ENCODE measurements at places on chromosomes 2 and 18.

DNA sequence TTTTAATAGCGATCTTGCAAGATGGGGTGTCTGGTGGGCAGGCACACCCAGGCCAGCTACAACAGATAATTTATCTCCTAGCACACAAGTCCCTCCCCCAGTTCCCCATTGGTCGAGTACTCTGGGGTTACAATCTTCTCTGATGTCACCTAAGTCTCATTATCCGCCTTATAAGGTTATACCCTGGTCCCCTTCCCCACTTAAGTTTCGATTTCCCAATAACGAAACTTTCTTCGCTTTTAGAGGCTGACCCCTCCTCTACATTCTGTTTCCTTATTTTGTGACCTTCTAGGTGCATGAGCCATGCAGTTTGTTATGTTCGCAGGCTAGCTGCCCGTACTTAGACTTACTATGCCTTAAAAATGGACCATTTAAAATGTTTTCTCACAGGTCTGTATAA is 180.1 kb downstream of the CAPN13 start:
- no peak for DNase-seq

DNA sequence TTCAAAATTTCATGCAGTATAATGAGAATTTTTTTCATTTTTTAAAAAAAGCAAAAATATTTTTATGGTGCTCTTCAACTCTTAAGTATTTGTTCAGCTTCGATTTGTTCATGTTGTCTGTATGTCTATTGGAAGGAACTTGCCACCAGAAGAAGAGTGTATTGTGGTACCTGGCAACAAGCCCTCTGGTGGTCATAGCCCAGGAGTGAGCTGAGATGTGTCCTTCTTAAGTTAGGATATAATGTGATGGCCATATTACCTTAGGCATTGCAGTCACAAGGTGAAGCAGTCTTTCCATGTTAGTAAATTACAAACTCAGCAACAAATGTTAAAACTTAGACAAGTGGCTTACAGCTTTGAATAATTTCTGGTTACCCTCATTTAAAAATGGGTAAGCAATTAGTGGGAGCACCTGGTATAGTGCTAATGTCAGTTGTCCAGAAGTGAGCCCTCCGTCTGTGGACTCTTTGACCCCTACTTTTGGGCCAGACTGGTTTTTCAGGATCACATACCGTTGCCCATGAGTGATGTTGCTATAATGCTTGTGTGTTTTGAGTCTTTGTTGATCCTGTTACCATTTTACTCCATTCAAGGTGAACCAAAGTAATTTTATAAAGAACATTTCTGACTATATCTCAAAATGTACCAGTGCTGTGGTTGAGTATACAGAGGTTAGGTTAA is 57.4 kb downstream of the MYO1B start:
- DNase-seq: peak; percentile 49

DNA sequence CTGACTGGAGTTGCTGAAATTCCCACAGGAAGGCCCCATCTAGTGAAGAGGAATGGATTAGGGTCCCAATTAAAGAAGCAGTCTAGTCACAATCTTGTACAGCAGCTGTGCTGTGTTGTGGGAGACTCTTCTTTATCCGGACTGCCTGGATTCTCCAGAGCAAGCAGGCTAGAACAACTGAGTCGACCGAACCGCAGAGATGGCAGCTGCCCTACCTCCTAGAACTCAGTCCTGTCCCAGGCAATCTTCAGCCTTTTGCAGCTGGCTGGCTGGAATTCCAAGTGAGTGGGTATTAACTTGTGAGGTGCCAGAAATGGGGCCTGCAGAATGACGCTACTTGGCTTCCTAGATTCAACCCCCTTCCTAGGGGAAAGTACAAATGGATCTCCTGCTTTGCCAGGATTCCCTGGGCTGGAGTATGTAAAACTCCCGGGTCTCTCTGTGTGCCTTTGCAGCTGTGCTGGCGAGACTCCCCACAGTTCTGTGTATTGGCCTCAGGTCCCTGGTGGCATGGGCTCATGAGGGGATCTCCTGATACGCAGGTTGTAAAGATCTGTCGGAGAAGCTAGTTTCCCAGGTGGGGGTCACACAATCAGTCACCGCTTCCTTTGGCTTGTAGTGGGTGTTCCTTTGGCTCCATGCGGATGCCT is 1952.6 kb upstream of the LRRTM1 start:
- no peak for DNase-seq

GRCh38 chr18:40546875-40547274 is 1408.2 kb upstream of the PIK3C3 start:
- DNase-seq: no peak

GRCh38 chr2:147844697-147845410 is at the start of gene ACVR2A:
TSS of gene ACVR2A (plus strand) at chr2:147845029. CDS start at chr2:147845153, 124 bp downstream.
- DNase-seq: peak; percentile 66

- DNase-seq: no peak
Measured at GRCh38 chr2:54624591-54625071, 98.8 kb upstream of the EML6 start.

DNA sequence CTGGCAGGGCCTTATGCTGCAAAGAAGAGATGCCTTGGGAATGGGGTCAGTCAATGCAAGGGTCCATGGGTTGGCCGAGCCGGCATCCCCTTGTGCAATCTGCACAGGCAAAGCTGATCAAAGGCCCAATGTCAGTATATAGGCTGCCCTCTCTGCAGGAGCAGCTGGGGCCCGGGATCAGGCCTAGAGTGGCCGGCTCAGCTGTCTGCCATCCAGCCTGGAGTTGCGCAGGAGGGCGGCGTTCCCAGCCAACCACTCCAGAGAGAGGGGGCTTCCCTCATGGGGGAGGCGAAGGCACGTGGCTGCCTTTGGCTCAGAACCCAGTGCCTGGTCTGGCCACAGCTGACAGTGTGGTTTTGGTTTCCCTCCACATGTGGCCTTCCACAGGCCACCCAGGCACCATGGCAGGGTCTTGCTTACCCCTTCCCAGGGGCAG is 3.9 kb downstream of the INPP5D start:
- no peak for DNase-seq

- no peak for DNase-seq
Measured at GRCh38 chr2:217800433-217801114, 202.2 kb downstream of the TNS1 start.

DNA sequence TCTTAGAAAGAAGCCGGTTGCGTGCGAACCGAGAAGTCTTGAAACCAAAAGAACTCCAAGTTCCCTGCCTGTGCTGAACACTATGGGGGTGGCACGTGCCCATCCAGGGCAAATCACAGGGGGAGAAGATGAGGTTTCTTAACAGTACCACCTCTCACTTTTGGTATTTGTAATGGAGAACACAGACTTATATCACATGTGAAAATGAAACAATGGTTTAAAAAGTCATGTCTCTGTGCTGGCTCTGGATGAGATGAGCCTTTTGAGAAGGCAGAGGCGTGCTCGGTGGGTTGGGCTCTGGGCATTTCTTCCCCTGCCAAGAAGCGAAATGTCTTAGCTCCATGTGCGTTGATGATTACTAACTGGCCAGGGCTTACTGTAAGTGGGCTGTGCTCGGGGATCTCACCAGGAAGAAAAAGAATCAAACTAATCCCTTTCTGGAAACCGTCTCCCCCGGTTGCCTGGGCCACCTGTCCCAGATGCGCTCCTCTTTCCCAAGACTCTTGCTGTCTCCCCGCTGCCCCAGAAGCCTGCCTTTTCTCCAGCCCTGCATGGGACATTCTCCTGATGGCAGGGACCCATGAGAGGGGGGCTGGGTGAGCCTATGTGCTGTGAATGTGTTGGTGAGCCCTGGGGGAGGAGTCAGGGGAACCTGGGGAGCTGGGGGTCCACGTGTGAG is 252.9 kb downstream of the PRKCE start:
- DNase-seq: no peak

DNA sequence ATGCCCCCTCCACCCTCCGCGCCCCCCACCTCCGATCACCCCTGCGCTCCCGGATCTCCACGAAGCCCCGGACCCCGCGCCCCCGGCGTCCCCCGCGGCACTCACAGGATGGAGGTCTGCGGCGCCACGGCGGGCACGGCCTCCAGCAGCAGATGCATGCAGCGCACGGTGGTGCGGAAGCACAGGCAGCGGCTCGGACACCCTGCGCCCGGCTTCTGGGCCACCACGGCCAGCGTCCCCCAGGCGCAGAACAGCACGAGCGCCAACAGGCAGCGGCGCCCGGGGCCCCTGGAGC is 217 bp downstream of the PXDN start:
- no peak for DNase-seq

GRCh38 chr18:62839874-62840713 is 124.8 kb downstream of the PHLPP1 start:
- DNase-seq: no peak

GRCh38 chr18:12374401-12374800 is 2.6 kb downstream of the AFG3L2 start:
- DNase-seq: no peak

DNA sequence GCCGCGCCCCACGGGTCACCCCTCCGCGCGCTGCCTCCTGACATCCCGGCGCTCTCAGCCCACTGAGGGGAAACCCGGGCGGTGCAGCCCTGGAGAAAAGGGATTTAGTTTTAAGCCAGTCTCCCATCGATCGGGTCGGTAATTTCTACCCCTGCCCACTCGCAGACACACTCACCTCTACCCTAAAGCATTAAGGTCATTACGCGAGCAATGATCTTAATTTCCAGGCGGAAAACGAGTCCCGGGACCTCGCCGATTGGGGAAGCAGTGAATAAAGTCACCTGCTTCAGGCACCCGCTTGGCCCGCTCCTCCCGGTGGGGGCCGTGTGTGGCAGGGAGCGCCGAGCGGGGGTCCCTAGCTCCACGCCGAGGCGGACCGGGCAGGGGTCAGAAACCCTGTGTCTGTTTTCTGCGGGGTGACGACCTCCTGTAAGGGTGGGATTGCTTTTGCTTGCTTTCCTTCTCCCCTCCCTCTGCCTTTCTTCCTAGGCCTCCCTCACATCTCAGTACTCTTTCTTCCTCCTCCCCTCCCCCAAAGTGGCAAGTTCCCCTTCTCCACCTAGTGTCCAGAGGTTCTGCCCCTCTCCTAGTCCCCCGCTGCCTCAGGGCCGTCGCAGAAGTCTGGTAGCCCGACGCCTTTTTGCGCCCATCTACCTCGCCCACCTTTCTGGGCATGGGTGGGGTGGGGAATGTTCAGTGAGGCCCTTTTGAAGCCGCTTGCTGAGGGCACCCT is 142.6 kb downstream of the MEIS1 start:
- no peak for DNase-seq

DNA sequence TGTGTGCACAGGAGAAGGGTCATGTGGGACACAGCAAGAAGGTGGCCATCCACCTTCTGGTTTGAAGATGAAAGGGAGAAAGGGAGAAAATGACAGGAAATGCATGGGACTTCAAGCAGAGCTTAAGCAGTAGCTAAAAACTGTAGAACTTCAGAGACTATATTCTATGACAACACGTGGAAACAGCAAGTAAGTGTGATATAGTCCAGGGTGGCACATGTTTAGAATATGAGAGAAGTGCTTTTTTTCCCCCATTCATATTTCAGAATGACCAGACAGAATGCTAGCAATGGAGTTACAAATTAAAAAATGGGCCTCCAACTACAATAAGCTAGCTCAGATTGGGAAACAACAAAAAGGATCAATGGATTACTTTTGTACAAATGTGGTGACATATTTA is 1042.2 kb downstream of the TMEM182 start:
- DNase-seq: no peak

DNA sequence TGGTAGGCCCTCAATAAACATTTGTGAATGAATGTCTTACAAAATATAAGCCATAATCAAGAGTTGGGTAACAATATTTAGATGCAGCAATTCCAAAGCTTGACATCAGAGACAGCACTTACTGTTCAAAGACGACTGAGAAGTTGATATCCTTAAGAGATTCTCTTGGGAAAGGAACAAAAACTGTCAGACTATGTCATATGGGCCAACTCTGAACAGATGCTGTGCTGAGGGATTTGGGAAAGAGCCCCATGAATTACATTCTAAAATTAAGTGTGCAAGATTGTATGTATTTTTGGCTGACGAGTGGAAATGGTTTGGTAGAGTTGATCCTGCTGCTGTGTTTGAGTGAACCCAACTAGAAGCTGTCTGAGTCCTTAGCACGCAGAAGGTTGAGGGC is 250.7 kb upstream of the LINC00305 start:
- no peak for DNase-seq

DNA sequence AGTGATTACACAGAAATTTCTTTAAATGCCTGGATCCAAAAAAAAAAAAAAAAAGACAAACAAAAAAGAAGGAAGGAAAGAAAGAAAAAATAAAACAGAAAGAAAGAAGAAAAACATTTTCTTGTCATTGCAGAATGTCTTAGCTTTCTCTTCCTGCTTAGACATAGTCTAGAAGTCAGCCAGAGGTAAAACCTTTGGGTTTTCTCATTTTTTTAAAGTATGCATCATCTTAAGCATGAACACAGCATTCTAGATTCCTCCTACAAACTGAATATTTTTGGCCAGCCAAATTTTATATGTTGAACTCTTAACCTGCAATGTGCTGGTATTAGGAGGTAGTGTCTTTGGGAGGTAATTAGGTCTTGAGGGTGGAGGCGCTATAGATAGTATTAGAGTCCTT is 243.9 kb downstream of the TRIB2 start:
- DNase-seq: no peak

GRCh38 chr18:80170395-80171053 is 61.5 kb downstream of the ADNP2 start:
- DNase-seq: no peak

- DNase-seq: no peak
Measured at GRCh38 chr2:24870891-24871705, 48.9 kb downstream of the ADCY3 start.

- DNase-seq: peak; percentile 91
Measured at GRCh38 chr2:169933124-169933711, 106.0 kb downstream of the UBR3 start.

GRCh38 chr2:196309691-196310090 is 138.3 kb upstream of the STK17B start:
- DNase-seq: no peak

DNA sequence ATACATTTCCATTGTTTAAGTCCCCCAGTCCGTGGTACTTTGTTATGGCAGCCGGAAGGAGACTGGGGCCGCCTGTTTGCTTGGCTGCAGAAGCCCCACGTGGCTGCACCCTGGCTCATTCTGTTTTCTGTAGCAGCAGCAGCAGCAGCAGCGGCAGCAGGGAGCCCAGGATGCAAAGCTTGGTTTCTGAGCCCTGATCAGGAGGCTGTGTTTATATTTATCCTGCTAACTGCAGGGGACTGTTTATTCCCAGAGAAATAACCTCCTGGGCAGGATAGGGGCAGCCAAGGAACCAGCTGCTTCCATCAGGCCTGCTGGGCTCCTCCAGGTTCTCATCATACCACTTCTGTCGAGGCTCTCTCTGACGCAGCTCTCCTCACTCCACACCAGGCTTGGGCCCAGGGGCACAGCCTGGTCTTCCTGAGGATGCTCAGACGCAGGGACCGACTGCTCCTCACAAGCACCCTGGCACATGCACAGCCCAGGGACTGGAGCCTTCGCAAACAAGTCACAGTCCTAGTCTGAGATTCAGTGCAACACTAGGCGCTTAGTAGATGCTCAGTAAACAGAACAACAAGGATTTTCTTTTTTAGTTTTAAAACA is 139.0 kb downstream of the MSH2 start:
- no peak for DNase-seq

GRCh38 chr2:10579876-10580514 is 109.8 kb downstream of the NOL10 start:
- no peak for DNase-seq

DNA sequence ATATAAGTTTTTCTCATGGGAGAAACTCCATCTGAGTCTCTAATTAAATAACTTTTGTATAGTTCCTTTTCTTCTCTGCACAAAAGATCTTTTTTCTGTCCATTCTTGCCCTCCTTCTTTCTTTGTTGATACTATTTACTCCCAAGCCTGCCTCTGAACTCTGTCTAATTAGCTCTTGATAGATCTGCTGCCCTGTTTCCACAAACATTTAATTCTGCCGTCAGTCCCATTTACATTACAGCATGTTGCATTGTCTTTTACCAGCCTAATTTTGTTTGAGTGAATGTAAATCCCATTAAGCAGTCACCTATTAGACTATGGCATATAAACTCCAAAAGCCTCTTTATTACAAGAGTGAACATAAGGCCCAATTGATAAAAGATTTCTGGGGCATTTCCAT is 254.4 kb downstream of the ERBB4 start:
- no peak for DNase-seq

All from Kasumi-1 (cell line).